Stimulated activated CD8-positive, alpha-beta memory T cell treated with anti-CD3 and anti-CD28 coated beads, Interleukin-7, amount 100 ng/mL, for 1 hour (primary cell): ENCODE measurements at places on chromosomes 6 and 20.

GRCh38 chr20:2109425-2110210, 8.0 kb downstream of the STK35 start:
- DNase-seq, result no peak

DNA sequence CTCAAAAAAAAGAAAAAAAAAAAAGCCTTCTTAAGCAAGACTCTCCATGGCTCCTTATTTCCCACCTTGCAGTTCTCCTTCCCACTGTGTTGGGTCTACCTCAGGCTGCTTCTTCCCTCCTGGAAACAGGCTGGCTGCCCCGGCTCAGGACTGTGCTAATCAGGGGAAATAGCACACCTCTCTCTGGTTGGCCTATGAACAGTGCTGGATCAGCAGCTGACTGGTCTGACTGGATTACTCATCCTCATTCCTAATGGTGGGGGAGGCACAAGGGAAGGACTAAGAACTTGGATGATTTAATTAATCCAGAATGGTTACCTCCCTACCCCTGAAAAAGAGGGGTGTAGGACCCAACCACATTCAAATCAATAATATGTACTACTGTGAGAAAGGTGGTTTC, 3.9 kb upstream of the SRSF3 start:
- DNase-seq, result no peak

DNA sequence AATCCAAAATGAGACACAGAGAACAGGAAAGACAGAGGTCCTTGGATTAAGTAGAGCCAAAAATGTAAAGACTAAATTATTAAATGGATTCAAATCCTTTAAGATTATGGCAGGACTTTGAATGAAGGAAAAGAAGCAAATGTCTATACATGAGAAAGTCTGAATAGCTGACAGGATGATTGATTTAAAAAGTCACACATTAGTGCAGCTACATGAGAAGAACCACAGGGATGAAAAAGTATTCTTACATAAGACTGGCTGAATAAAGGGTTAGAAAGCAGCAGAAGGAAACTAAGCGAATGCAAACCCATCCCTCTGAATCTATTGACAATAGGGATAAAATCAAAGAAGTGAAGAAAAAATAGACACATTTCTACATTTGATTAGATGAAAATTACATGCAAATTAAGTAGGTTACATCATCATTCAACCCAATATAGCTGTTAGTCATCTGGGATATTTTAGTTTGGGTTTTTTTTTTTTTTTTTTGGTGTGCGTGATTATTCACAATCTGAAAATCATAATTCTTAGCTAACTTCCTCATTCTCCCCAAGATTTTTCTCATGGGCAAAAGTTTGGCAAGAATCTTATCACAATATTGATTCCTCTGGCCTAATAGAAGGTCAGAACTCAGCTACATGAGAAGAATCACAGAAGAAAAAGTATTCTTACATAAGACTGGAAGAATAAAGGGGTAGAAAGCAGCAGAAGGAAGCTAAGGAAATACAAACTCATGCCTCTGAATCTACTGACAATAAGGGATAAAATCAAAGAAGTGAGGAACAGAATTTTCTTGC, 845.4 kb downstream of the HACE1 start:
- DNase-seq, result no peak

GRCh38 chr6:139338795-139339194, 35.7 kb downstream of the CITED2 start:
- no peak for DNase-seq

DNA sequence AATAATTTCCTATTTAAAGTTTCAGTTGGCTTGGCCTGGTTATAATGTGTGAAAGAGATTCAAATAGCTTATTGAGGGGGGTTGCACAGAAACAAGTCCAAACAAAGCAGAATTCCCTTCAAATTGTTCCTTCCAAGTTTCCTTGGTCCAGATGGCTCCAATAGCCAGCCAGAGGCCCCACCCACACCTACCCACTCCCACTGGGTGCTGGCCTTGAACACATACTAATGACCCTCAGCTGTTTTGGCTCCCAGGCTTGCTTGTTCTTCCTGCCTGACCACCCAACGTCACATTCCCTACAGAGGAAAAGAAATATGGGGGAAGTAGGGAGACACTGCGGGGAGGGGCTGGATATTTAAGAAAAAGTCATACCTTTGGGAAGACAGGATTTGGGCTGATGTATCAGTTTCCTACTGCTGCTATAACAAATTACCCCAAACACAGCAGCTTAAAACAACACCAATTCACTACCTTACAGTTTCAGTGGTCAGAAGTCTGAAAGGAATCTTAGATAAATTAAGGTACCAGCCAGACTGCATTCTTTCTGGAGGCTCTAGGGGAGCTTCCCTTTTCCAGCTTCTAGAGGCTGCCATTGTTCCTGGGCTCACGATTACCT, 95.7 kb downstream of the COL21A1 start:
- no peak for DNase-seq

GRCh38 chr6:129497481-129498441, 212.2 kb downstream of the ARHGAP18 start:
- no peak for DNase-seq

- no peak for DNase-seq
Observed at GRCh38 chr6:99850841-99851240, 143.2 kb downstream of the MCHR2 start.

DNA sequence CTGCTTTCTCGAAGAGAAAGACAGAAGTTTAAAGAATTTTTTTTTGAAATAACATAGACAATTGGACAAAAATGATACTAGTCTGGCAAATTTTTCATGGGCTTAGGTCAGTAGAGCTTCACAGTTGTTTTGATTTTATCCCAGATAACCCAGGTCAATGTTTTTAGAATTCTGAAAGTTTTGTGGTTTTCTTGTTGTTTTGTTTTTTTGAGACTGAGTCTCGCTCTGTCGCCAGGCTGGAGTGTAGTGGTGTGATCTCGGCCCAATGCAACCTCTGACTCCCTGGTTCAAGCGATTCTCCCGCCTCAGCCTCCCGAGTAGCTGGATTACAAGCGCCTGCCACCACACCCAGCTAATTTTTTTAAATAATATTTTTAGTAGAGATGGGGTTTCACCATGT, 22.8 kb downstream of the KIF13A start:
- no peak for DNase-seq

DNA sequence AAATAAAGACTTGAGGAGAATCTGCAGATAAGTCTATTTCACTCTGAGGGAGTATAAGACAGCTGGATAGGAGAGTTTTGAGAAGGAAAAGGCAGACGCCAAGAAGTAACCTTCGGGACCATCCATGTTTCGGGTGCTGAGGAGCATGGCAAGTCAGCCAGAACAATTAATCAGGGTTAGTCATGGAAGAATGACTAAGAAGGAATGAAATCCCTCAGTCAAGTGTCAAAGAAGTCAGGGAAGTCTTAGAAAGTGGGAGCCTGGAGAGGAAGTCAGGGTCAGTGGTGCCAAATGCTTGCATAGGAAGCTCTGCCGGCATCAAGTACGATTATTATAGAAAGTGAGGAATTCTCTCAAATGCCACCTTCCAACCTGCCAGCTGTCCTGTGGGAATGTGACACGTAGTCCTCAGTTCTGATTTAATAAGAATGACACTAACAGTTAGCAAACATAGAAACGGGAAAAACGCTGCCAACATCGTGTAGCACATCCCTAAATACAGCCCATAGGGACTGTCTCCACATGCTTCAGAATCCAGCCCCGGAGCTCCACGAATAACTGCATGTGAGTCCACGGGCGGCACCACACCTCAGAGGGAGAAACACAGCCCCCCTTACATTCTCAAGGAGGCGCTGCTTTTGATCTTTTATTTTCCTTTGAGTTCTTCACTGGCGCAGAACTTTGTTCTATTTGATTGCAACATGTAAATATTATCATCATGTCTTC, 602.7 kb downstream of the PRKN start:
- no peak for DNase-seq

DNA sequence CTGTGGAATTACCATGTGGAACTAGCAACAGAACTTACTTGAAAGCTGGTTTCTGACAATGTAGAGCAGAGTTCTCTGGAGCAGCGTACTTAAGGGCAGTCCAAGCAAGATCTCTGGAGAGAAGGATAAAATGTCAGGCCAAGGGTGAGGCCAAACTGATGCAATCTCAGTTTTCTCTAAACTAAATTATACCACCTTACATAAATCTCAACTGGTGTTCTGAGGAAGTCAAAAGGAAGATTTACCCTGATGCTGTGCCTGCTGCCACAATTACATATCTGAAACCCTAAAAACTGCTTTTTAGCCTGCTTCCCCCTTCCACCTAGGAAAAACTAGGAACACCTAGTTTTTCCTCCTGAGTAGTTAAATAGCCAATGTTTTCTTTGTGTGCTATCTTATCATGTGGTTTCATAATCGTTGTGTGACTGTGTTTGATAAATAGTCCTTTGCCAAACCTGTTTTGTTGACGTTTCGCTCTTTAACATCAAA, 28.1 kb downstream of the NCOA7 start:
- DNase-seq, result no peak

DNA sequence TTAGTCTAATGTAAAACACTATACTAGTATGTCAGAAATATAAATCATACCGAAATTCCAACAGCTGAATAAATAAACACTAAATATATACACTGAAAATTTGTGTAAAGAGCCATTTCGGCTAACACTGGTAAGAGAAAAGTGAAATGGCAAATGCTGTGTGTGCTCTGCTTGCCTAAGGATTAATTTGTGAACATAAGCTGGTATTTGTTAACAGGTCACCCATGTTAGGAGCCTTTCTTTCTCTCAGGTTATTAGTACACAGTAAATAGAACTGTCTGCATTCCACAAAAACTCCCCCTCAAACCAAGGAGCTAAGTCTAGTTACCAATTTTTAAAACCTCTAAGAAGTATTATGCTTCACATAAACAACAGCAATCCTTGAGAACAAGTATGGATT, 27.0 kb downstream of the ELOVL5 start:
- DNase-seq, result no peak

- no peak for DNase-seq
Observed at GRCh38 chr6:167794161-167795157, 32.3 kb upstream of the AFDN start.

- DNase-seq, result no peak
Observed at GRCh38 chr20:44228465-44229258, 18.1 kb upstream of the OSER1 start.

DNA sequence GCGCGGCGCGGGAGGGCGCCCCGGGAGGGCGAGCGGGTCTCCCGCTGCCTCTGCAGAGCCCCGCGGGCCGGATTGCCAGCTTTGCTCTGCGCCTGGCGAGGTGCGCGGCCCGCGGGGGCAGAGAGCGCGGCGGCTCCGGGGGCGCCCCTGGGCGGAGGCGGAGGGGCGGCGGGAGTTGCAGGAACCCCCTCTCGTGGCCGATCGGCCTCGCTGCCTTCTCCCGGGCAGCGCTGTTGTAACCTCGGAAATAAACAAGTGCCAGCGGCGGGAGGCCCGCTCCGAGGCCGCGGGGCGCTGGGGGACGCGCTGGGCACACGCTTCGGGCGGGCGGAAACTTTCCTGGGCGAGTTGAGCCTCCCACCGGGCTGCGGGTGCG, 1.2 kb downstream of the CDH4 start:
- no peak for DNase-seq

DNA sequence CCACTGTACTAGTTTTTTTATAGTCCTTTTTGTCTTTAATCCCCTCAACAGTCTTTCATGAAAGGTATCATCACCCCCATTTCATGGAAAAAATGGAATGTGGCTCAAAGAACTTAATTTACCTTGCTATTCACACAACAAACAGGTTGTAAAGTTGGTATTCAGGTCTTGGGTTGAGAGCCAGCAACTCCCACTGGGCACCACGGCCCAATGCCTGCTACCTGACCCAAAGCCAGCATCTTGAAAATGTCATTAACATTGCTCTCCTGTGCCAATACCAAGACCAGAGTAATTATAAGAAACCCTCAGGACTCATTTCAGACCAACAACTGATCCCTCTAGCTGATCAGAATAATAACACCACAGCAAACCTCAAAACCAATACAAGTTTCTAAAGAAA, 75.7 kb downstream of the METTL24 start:
- DNase-seq, result no peak

DNA sequence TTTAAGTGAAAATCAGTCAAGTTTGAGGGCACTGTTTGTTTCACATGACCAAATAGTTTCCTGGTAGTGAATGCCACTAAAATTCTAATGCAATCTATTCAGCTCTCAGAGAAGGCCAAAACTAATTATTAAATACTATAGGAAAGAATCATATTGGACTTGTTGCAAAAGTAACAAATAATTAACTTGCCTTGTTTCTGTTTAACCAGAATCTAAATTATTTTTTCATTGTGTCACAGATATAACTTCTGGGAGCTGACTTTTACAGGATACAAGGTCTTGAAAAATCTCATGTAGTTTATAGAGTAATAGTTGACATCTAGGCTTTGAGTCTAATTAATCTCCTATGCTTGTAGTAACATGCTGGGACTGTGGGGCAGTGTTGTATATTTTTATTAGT, 44.5 kb downstream of the PRSS35 start:
- no peak for DNase-seq

- no peak for DNase-seq
Observed at GRCh38 chr6:67683960-67684359, 951.1 kb upstream of the ADGRB3 start.

GRCh38 chr20:35129647-35130069, 17.5 kb downstream of the EDEM2 start:
- DNase-seq, result no peak
